ENCODE measurements at places on chromosomes 5 and 9. TPM values are rescaled to one million over a fixed set of nuclear protein-coding genes. Genes with fewer than 3 reads are reported as not detected.
A peak's percentile ranks its signal among the peaks of the same experiment; 100 is the strongest.

- DNase-seq, result no peak
Observed at GRCh38 chr9:27154908-27155307, 45.9 kb downstream of the TEK start.

GRCh38 chr5:145471831-145472612 lies 363.1 kb downstream of the PRELID2 start:
- no peak for DNase-seq

- DNase-seq, result no peak
Observed at GRCh38 chr5:20102293-20102692, 114.3 kb upstream of the CDH18 start.

Gene C9orf153
- polyA plus RNA-seq, result 0.06 TPM

Gene INSL6
- 0.67 TPM for polyA plus RNA-seq

Gene SMIM32
- 21.7 TPM for polyA plus RNA-seq

DNA sequence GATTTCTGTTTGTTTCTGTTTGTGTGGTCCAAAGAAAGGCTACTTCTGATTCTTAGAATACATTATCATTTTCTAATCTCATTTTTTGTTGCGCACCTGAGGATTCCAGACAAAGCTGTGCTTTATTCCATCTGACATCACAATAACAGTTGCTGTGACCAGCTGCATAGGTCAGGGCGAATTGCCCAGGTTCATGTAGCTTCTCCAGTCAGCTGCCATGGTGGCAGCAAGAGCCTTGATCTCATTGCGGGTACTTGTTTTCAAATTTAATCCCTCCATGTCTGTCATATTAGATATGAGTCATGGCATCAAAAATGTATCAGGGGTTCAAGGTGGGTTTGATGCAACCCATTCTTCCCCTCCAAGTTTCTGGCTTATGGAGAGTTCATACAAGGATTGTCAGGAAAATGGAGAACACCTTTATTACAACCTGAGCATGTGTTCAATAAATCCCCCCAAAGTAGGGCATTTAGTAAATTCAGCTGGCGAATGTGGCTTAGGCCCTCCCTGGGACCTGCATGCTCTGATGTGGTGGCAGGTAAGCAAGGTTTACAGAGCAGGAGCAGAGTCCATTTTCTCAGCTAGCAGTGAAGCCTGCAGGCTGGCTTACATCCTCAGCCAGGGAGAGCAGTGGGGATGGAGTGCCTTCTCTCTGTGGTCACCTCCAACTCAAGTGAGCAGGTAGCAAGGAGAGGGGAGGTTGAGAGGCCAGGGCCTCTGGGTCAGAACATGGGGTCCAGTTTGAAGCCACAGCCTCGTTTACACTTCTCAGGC lies 13.9 kb downstream of the CAVIN4 start:
- DNase-seq, result no peak

DNA sequence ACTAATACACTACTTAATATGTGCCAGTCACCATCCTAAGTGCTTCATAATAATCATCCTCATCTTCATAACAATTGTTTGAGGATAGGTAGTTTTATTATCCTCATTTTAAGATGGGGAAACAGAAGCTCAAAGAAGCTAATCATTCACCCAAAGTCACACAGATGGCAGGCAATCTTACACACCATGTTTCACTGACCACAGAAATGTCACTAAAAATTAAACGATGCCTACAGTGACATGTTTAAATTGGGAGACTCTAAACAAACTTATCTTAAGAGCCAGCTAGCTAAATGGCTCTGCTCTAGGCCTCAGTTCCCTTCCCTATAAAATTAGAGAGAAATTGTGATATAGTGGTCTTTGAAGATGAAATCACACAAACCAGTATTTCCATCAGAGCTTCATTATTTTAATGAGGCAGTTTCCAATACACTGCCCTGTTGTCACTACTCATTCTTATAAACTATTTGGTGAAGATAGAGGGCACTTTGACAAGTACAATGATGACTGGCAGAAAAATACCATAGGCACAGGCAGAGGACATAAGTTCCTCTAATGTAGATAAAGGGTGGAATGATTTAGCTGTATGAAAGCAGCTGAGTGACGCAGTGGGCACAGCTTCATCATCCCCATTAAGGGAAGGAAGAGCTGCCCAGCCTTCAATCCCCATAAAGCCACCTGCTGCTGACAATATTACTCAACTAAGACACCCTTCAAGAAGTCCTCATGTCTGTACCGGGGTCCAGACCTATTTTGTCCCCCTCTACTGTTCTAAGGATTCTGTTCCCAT lies 224.1 kb downstream of the ACTL7B start:
- no peak for DNase-seq

DNA sequence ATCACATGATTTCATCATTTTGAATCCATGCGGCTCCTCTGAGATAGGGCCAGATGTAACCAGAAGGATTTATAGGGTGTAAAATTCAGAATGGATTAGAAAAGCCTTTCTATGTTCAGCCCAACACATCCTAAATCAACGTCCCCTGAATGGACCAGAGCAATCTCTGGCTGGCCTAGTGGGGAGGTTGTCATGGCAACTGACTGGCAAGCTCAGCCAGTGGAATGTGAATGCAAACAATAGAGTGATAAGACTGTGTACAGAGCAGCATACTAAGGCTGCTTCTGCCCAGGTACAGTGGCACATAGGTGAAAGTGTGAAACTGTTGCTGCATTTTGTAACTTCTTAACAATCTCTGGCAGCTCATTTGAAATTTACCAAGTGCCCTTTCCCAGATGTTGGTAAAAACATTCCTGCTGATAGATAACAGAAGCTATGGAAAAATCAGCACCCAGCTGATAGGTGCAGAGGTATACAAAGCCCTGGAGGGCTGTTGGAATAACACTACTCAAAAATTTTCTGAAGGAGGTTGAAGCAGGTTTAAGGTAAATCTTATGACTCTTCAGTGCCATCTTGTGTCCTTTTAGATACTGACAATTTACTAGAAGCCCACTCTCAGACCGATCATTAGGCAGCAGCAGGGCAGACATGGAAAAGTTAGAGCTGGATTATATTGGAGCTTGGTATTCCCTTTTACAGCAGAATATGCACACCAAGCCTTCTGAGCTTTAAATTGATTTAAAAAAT lies 267.2 kb downstream of the RAB3C start:
- DNase-seq, result peak; percentile 35

DNA sequence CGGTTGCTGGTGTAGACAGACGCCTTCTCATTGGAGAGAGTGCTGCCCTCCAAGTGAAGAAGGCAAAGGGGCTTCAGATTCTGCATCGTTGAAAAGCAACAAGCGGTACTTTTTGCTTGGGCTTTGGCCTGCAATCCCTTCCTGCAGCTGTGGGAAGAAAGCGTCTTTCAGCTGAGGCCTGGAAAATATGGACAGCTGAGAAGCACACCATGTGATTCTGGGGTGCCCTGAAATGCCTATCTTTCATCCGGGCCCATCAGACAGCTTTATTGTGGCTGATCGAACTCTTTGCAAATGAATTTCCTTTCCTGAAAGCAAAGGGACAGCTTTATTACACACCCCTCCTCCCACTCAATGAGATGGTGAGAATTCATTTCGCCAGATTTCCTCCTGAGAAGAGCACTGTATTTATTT lies 74.0 kb downstream of the NSG2 start:
- DNase-seq, result peak; percentile 1

GRCh38 chr5:64973215-64973614 lies 204.5 kb downstream of the CWC27 start:
- no peak for DNase-seq

GRCh38 chr5:177128551-177128981 lies 5.0 kb upstream of the NSD1 start:
- DNase-seq, result no peak

DNA sequence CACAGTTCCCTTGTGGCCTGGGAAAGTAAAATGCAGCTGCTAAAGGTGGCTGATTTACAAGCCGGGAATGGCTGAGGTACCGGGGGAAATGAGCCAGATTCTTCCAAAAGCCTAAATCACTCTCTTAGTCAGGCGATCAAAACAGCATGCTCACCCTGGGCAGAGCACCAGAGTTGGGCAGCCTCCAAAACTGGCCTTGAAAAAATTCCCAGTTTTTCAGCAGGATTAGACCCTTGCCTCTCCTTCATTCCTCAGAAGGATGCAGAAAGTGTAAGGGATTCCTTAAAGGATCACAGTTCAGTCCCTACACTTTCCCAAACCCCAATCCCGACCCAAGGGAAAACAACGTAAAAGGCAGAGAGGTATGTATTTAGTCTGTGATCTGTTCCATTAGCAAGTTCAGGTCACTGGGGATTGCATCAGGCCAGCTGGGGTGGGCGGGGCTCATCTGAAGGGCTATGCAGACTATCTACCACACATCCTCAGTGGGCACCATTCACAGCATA lies 16.9 kb downstream of the TMEM174 start:
- DNase-seq, result no peak

DNA sequence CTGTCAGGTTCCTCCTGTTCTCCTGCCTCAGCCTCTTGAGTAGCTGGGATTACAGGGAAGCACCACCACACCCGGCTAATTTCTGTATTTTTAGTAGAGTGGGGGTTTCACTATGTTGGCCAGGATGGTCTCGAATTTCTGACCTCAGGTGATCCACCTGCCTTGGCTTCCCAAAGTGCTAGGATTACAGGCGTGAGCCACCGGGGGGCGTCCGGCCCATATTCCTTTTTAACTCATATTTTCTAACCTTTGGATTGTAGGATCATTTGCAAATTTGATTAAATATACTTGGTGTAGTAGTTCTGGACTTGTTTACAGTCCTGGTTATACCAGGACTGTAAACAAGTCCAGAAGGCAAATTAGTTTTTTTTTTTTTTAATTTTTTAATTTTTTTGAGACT lies 4.3 kb downstream of the TCERG1 start:
- no peak for DNase-seq

Gene ATP6V0E1
- 200 TPM for polyA plus RNA-seq

- no peak for DNase-seq
Observed at GRCh38 chr5:133347039-133347438, 265.3 kb downstream of the FSTL4 start.

- DNase-seq, result no peak
Observed at GRCh38 chr9:94875300-94876020, 149.0 kb downstream of the AOPEP start.

Gene GABRA6
- polyA plus RNA-seq, result not detected

- DNase-seq, result no peak
Observed at GRCh38 chr9:96555567-96556386, 63.9 kb downstream of the CDC14B start.

GRCh38 chr9:122036988-122037387 lies 56.1 kb downstream of the TTLL11 start:
- DNase-seq, result no peak

DNA sequence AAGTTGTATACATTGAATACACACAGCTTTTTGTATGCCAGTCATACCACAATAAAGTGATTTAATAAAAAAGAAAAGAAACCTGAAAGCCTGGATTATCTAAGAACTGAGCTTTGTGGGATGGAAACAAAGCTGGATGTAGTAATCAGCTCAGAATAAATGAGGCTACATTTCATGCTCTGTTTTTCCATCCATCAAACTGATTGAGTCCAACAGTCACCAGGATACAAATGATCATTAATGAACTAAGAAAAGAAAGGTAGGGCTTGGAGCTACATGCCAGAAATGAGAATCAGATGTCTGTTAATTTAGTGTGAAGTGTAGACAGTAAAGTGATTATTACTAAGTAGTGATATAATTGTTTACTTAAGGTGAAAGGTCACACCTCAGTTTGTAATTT lies 109.8 kb upstream of the TARS1 start:
- DNase-seq, result no peak

- no peak for DNase-seq
Observed at GRCh38 chr5:97623441-97623840, 440.4 kb upstream of the RIOK2 start.

DNA sequence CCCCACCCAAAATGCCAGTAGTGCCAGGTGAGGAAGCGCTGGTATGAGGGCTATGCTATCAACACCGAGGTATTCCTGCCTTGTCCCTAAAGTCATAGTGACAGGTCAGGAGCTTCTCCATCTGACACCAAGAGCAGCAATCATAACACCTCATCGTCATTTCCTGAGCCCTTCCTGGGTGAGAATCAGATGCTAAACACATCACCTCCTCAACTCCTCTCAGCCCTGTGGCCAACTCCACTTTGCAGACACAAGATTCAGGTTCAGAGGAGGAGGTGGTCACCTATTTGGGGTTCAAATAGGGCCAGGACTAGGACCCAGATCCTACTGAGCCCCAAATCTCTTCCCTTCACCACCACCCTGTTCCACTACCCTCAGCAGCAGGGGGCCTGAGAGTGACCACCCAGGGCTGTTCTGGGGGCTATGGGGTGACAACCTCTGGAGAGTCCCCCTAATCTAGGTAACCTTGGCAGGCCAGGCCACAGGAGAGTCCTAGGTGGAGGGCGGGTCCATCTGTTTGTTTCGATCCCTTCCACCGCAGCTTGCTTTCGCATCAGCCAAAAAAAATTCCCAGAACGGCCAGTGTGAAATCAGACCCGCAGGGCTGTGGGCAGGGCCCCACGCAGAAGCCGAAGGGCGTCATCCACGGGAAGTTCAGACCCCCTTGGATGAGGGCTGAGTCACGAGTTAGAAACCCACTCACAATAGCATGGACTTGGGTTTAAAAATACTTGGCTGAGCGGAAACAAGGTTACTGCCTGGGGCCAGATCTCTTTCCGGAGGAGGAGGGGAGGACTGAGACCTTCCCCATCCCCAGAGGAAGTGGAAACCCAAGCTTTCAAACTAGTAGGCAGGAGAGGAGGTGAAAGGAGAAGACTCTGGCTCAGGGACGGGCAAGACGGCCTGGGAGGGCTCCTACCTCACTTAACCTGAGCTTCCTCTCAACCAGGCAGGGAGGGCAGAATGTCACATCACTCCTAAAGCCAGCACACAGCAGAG lies 8.7 kb downstream of the STK10 start:
- DNase-seq, result no peak

Gene VCP
- 242 TPM for polyA plus RNA-seq

DNA sequence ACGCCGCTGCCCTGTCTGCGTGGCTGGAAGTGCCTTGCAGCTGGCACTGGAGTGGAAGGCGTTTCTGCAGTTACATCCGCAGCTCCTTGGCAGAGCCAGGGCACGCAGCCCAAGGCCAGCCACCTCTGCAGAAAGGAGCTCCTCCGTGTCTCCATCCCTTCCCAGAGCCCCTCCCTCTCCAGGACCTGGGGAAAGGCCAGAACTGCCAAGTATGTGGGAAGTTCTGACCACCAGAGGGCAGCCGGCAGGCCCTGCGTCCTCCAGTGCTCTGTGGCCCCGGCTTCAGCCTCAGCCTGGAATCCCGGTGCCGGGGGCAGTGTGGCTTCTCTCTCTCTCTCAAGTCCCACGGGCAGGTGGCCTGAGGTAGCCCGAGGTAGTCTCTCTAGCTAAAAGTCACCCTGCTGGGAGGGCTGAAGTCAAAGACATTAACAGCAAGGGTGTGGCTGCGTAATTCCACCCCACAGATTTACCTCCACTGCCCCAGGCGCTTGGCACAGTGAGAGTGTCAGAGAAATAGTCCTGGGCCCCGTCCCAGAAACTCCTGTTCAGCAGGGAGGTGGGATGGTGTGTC lies 101.7 kb upstream of the FCN2 start:
- no peak for DNase-seq

DNA sequence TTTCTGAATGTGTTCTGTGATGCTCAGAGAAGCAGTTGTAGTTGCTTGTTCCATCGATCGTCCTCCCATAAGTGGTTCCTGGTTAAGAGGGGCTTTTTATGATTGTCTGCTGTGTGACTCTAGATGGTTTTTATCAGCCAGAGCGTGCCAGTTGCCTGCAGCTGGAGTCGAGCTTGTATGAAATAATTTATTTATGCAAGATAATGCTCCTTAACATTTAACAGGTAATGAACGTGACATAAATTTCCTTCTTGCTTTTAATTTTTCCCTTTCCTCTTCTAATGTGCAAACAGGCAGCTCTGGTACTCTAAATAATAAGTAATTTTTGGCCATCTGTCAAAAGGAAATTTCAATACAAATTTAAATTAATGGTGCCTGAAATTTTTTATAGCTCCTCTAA lies 84.4 kb downstream of the TLE4 start:
- no peak for DNase-seq
